ENCODE measurements at places on chromosomes 13 and 19.

DNA sequence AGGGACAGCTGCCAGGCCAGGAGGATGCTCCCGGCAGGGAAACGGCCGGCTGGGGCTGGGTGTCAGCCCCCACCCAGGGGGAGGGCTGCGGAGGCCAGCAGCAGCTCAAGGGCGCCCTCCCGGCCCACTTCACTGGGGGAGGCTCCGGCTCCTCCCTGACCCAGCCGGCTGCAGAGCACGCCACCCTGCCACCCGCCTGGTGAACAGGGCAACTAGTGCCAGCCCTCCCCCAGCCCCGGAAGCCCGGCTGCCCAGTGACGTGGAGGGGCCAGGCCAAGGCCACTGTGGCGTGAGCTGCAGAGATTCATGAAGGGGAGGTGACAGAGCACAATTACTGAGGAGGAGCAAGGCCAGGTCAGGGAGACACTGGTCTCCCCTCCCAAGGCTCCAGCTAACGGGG, 14.7 kb downstream of the REXO1 start:
- DNase-seq: no peak

GRCh38 chr19:29326351-29326750, 113.4 kb upstream of the UQCRFS1 start:
- no peak for DNase-seq

DNA sequence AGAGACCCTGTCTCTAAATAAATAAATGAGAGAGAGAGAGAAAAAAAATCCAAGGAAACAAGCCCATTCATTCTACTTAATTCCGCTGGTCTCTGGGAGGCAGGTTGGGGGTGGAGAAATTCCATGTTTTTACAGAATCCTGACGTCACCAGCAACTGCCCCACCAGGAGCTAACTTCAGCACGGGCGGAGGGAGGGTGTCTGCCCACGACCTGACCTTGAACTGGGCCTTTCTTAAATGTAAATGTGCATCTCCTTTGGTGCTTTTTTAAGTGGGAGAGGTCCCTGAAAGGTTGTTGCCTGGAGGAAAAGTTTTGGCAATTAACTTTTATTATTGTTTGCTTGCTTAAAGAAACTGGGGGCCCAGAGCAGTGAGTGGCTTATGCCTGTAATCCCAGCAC, 15.5 kb downstream of the KLF2 start:
- DNase-seq: no peak

DNA sequence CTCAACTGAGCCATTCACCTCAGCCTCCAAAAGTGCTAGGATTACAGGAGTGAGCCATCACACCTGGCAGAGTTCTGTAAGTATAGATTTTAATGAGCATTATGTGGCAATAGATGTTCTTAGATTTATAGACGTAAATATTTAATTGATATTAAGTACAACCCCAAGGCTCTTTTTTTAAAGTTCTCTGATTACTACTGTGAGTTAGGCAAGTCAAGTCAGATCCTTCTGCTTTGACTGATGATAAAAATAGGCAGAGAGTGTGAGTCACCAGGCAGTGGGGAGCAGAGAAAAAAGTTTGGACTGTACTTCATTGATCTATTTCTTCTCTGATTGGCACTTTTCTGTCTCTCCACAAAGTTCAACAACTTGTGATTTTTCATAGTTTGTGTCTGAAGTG, 1379.9 kb downstream of the UQCRFS1 start:
- no peak for DNase-seq

DNA sequence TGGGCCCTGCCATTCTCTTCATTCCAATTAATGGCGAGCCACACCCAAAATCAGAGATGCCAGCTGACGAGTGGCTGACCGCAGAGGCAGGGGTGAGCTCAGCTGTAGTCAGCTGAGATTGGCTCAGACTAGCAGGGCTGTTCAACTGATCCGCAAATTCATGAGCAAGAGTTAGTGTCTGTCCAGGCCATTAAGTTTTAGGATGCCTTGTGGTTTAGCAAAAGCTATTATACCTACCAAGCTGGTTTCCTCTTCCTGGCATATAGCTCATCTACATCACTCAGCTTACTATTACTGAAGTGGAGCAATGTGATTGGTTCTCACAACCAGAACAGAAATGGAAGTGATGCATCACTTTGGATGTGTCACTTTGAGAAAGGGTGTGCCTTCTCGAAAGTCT, 148.7 kb downstream of the NALCN start:
- DNase-seq: no peak

GRCh38 chr13:98236197-98236596, 59.1 kb upstream of the RNF113B start:
- no peak for DNase-seq

- DNase-seq: no peak
Observed at GRCh38 chr19:46384396-46384795, 29.0 kb downstream of the CCDC8 start.

GRCh38 chr13:34931572-34931971, 10.5 kb upstream of the NBEA start:
- no peak for DNase-seq

DNA sequence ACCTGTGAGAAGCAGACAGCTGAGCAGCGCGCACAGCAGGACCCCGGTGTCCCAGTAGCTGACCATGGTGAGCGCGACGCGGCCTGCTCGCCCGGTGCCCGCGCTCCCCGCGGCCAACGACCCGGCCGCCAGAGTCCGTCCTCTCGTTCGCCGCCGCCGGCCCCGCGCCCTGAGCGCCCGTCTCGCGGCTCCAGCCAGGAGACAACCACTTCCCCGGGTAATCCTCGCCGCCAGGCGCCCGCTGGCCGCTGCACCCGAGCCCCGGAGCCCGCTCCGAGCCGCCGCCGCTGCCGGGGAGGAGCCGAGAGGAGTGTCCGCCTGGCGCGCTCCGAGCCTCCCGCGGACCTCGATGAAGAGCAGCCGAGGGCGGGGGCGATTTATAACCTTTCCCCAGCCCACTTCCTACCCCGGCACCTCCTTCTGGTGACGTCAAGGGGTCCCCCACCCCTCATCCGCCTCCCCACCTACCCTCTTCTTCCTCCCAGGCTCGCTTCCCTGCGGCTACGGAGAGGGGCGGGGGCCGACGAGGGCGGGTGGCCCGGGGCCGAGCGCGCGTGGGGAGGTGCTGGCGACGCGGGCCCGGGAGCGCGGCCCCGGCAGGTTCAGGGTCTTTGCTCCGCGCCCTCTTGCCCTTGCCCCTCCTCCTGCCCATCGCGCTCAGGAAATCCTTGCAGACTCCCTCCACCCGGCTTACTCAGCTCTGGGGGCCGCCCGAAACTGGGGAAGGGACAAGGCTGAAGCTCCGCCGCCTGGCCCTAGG, at the start of gene FLT1:
TSS of gene FLT1 (minus strand) at position 351 of the 760 bp plus-strand sequence. CDS start at position 66, 285 bp downstream.
- no peak for DNase-seq

DNA sequence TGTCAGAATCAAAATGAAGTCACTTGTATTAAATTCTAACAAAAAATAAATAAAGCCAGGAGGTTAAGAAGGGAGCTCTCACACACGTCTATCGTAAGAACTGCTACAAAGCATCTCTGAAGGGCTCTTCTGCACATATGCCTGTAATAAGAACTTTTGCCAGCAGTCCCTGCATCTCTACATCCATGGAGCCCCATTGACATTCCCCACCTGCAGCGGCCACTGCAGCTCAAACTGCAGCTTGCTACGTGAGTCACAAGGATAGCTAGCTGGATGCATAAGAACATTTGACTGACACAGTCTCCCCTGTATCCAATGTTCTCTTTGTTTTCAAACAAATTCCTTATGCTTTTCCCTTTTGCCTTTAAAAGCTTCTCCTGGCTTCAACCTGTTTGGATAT, 68.3 kb downstream of the DNAJC3 start:
- no peak for DNase-seq

- DNase-seq: no peak
Observed at GRCh38 chr13:30314069-30314468, 6.7 kb upstream of the KATNAL1 start.

- DNase-seq: no peak
Observed at GRCh38 chr13:24651718-24652345, 28.4 kb upstream of the ATP12A start.

- no peak for DNase-seq
Observed at GRCh38 chr19:4061178-4061682, 5.5 kb downstream of the ZBTB7A start.

GRCh38 chr19:32921624-32922023, 50.1 kb downstream of the CEP89 start:
- DNase-seq: no peak

DNA sequence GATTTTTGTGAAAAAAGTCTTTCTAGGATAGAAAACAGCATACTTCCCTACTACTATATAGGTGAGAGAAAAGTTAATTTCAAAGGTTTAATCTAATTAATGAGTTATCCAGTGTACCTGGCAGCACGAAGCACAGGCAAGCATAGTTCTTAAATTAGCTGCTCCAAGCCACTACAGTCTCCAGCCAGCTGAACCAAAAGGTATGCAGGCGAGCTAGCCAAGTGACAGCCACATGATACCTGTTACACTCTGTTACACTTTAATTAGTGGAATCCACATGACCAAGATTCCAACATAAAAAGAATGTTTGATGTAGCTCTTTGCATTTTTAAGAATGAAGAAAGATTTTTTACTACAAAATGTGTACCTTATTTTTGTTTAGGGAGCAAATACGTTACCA, 15.5 kb downstream of the SLC25A30 start:
- DNase-seq: no peak

DNA sequence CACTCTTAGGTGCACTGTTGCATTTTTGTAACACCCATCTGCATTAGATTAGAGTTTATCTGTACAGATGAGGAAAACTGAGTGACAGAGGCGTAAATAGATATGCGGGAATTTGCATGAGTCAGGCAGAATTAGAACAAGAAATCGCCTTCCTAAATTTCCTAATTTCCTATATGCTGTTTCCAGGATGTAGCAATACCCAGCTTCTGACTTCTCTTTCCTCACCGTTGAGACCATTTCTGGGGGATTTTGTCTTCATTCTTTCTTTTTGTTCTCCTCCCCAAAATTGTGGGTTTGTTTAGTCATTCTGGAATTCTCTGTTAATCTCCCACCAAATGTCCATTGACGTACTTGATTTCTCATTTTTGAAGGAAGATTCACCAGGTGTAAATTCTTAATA, 10.6 kb upstream of the ZNF792 start:
- DNase-seq: no peak

- no peak for DNase-seq
Observed at GRCh38 chr13:113633485-113633873, 24.5 kb downstream of the ATP4B start.

DNA sequence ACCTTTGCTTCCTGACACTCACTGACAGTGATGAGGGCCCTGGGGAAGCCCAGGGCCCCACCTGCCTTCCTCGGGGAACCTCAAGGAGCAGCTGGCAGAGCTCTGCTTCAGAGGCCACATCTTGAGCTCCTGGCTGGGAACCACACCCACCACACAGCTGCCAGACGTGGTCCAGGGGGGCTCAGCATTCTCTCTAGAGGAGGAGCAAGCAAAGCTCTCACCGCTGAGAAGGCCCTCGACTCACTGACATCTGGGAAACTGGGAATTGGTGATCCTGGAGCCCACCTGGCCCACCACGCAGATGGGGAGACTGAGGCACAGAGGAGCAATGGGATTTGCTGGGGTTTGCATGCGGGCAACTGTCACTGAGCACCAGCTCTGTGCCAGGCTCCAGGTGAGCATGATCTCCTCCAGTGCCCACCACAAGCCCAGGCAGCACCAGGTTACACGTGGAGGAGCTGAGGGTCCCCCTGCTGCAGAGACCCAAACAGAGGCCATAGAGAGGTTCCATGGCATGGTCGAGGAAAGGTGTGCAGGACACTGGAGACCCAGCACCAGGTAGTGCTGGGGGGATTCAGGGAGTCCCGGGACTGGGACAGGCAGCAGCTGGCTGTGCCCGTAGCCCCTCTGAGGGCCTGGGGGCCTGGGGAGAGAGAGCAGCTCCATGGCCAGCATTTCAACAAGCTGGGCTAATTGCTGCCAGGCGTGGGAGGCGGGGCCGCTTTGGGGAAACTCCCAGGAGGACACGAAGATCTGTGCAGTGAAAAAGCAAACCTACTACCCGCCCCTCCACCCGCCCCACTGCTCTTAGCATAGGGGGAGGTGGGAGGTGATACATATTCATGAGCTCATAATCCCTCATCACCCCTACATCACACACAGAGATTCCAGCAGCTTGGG, 33.4 kb downstream of the PEPD start:
- DNase-seq: no peak

GRCh38 chr19:14480700-14481079, 5.5 kb upstream of the PTGER1 start:
- DNase-seq: no peak

DNA sequence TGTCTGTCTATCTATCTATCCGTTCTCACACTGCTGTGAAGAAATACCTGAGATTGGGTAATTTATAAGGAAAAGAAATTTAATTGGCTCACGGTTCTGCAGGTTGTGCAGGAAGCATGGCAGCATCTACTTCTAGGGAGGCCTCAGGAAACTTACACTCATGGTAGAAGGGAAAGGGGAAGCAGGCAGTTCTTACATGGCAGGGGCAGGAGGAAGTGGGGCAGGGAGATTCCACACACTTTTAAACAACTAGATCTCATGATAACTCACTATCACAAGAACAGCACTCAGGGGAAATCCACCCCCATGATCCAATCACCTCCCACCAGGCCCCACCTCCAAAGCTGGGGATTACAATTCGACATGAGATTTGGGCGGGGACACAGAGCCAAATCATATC, 105.3 kb downstream of the SLC10A2 start:
- DNase-seq: no peak

- no peak for DNase-seq
Observed at GRCh38 chr13:38141792-38142191, 207.9 kb upstream of the UFM1 start.

DNA sequence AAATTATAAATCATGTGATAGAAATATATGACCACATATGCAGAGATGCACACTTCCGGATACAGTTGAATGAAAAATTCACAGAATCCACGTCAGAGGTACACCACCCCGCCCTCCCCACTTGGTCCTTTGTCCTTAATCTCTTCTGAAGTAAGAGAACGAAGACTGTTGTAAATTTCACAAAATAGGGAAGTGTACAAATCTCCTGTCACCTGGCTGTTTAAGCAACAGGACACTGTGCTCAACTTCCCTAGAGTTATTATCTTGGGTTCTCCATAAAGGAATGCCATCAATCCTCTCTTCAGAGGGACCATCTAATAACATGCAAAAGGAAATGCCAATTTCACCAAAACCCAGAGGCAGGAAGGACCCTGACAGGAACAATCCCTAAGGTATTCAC, 10.5 kb upstream of the CEACAM6 start:
- no peak for DNase-seq

GRCh38 chr19:43540381-43540780, 7.4 kb downstream of the ZNF575 start:
- no peak for DNase-seq

DNA sequence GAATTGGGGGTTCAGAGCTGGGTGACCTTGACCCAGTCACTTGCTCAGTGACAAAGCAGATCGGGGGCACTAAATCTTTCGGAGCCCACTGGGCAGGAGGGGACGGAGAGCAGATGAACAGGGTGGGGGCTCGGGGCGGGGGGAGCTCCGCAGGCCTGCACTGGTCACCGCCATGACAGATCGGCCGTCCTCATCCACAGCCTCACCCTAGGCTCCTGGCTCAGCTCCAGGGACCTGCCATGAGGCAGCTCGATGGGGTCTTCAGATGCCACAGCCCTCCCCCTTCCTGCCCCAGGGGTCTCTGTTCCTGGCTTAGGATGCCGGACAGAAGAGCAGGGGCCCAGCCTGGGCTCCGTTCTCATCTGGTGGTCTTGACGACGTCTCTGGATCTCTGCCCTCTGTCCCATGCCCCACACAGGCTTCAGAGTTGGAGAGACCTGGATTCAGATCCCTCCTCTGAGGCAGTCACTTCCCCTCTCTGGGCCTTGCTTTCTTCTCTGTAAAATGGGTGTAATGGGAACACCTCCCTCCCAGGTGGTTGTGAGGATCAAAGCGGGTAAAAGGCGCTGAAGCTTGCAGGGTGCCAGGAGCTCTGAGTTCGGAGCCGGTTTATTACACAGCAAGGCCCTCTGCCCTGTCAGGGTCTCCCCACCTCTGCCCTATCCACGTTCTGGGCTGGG, 3.0 kb downstream of the KDM4B start:
- no peak for DNase-seq
